Hematopoietic multipotent progenitor cell treated with erythropoietin and hydrocortisone succinate and interleukin-3 and kit ligand, for 6 days (in vitro differentiated cells): ENCODE measurements at places on chromosomes 11 and 22.

GRCh38 chr11:94597896-94598295 is 30.7 kb downstream of the PIWIL4 start:
- DNase-seq = peak; percentile 51

GRCh38 chr22:35611891-35612576 is 5.1 kb downstream of the MB start:
- no peak for DNase-seq

GRCh38 chr11:47005441-47005840 is 68.9 kb downstream of the CSTPP1 start:
- DNase-seq = peak; percentile 40

- DNase-seq = peak; percentile 74
Measured at GRCh38 chr22:45284705-45285262, at the start of gene UPK3A. Gene UPK3A (plus strand): TSS chr22:45284949. CDS start chr22:45285014, 65 bp downstream.

GRCh38 chr22:49462795-49463194 is 364.9 kb downstream of the BRD1 start:
- peak; percentile 76 for DNase-seq

- no peak for DNase-seq
Measured at GRCh38 chr11:106706355-106706754, 311.9 kb downstream of the GUCY1A2 start.

GRCh38 chr11:32100495-32100894 is 9.6 kb downstream of the RCN1 start:
- DNase-seq = no peak

DNA sequence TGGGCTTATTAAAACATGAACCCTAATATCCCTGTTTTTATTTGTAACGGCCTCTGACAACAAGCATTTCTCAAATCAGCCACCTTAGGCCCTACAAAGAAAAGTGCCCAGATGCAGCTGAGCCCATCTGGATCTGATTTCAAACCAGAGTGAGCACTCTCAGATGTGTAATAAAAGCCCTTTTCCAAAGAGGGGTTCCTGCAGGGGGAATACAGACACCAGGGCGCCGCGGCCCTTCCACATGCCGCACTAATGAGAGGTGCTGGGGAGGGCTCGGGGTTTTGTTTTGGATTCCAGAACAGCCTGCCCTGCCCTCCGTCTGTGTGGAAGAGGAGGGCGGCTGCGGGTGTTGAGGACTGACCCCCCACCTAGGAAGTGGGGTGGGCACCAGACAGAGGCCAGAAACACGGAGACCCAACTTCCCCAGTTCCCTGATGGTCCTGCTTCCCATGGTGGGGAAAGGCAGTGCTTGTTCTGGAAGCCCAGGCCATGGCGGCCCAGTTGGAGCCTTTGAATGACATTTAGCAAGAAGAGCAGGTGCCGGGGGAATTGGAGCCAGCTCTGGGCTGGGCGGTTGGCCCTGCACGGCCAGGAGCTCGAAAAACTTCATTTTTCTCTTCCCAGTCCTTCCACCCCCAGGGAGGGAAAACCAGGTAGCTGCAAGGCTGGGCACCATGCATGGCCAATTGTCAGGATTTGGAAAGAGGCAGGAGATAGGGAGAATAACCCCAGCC is 63.7 kb downstream of the MACROD1 start:
- DNase-seq = no peak

- DNase-seq = no peak
Measured at GRCh38 chr11:135074397-135074998, 662.5 kb upstream of the B3GAT1 start.

GRCh38 chr22:39428597-39429071 is 28.2 kb upstream of the MGAT3 start:
- DNase-seq = no peak

GRCh38 chr11:84800755-84801346 is 826.3 kb downstream of the DLG2 start:
- DNase-seq = no peak

DNA sequence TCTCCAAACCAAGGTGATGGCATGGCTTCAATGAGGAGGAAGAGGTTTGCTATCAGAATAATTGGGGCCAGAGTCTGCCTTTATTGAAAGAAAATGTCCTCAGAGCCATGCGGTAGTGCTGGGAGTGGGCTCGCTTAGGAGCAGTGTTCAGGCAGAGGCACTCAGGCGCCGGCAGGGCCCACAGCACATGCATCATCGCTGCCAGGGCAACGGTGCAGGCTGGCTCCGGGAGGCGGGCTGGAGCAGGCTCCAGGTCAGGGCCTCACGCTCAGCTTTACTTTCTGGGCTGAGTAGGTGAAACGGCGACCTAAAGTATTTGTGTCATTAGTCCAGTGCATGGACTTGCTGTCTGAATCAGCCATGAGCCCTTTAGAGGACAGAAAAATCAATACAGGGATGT is 169.9 kb upstream of the CCDC90B start:
- DNase-seq = no peak

- no peak for DNase-seq
Measured at GRCh38 chr11:72718101-72718501, 34.1 kb downstream of the ARAP1 start.

- DNase-seq = no peak
Measured at GRCh38 chr11:122778148-122778547, 60.2 kb upstream of the CRTAM start.

GRCh38 chr22:43375951-43376455 is 32.8 kb upstream of the SCUBE1 start:
- no peak for DNase-seq

DNA sequence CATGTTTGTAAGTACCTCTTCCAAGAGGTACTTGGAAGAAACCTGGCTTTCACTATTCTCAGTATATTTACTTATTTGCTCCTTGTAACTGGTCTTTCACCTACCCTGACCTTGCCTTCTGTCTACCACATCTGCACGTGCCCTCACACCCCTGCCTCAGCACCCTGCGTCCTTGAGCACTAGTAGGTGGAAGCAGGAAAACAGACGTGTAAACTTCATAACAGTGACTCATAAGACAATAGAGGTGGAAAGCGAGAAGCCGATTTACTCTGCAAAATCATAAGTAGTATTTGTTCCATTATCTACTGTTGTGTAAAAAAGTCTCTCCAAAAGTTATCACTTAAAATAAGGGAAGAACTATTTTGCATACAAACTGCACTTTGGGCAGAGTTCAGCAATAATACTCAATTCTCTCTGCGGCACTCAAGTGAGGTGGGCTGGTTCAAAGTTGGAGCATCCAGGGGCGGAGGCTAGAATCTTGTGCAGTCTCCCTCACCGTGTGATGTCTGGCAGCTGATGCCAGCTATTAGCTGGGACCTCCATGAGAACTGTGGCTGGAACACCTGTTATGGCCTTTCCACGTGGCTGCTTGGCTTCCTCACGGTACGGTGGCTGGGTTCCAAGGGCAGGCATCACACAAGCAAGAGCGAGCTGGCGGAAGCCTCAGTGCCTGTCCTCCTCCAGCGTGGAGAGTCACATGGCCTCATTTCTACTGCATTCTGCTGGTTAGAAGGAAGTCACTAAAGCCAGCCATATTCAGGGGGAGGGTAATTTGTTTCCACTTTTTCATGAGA is 30.4 kb downstream of the PACS1 start:
- DNase-seq = peak; percentile 73

GRCh38 chr11:27420217-27420616 is 52.4 kb downstream of the LGR4 start:
- peak; percentile 65 for DNase-seq

GRCh38 chr22:38727530-38728451 is 22.0 kb downstream of the GTPBP1 start:
- no peak for DNase-seq

DNA sequence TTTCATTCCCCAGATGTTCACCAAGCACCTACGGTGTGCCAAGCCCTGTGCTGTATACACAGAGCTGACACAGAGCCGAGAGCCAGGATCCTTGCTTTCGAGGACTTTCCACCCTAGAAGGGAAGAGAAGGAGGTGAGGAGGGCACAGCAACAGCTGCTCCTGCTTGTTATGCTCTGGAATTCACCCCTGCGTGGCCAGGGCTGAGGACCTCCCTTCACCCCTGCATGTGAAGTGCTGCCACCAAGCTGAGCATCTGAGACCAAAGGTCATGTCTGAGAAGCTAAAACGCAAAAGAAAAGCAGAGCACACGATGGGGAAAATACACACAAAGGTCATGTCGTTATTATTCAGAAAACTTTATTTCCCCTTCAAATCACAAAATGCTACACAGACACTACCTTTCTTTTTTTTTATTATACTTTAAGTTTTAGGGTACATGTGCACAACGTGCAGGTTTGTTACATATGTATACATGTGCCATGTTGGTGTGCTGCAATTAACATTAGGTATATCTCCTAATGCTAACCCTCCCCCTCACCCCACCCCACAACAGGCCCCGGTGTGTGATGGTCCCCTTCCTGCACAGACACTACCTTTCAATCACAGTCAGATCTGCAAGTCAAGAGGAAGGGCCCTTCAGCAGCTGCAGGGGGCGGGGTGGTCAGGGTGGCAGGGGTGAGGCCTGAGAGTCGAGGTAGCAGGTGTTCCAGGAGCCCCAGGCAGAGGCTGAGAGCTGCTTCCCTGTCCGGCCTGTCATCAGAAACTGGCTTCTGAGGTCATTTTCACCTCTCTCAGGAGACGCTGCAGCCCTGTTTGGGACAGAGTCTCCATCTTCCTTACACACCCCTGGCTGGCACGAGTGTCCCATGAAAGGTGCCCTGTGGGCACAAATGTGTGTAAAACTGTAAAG is 40.1 kb upstream of the PRR5 start:
- DNase-seq = no peak

GRCh38 chr11:124791626-124792341 is 8.4 kb downstream of the MSANTD2 start:
- DNase-seq = no peak

DNA sequence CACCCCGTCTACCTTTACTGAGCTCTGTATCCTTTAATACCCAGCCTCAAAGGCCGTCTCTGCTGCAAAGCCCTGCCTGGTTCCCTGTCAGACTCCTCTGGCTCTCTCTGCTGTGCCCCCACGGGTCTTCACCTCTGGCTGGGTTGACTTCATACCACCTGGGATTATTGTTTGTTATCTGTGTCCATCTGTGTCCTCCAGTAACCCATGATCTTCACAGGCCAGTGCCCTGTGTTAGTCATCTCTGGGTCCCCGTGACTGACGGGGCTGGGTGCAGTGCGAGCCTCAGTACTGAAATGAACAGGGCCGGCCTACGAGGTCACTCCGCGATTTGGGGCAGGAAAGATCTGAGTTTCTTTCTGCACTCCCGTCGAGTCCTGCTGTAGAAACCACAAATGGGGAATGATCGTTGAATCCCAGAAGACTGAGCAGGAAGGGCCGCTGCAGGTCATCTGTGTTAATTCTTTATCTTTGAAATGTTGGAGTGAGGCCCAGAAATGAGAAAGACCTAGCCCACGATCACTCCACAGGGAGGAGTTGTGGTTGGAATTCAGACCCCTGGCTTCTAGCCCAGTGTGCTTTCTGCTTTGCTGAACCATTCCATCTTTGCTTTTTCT is 12.3 kb upstream of the TUB start:
- DNase-seq = peak; percentile 73

GRCh38 chr22:25602916-25603315 is 38.4 kb downstream of the GRK3 start:
- no peak for DNase-seq

DNA sequence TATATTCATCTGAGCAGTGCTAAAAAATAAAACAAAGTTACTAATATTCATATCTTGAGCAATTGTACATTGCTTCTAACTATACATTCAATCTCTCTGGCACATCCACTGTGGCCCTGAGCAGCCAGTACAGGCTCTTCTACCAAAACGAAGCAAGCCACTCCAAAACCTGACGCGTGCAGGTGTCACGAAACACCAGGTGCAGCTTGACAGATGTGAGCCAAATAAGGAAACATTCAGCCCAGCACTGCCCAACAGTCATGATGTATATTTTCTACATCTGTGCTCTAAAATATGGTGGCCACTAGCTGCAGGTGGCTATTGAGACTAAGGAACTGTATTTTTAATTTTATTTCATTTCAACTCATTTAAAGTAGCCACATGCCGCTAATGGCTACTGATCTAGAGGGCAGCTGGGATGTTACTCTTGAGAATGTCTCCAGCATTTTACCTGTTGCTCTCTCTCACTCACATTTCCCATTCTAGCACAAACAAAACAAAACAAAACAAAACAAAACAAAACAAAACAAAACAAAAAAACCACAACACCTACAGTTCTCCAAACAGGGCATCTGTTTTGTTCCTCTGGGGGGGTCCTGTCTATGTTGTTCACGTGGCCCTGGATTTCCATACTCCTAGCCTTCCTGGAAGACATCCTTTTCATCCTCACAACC is 77.7 kb downstream of the LARGE1 start:
- DNase-seq = no peak

- DNase-seq = peak; percentile 99
Measured at GRCh38 chr11:71928737-71929443, at the start of gene RNF121. Gene RNF121 (plus strand): TSS chr11:71929046. CDS start chr11:71929062, 16 bp downstream.

DNA sequence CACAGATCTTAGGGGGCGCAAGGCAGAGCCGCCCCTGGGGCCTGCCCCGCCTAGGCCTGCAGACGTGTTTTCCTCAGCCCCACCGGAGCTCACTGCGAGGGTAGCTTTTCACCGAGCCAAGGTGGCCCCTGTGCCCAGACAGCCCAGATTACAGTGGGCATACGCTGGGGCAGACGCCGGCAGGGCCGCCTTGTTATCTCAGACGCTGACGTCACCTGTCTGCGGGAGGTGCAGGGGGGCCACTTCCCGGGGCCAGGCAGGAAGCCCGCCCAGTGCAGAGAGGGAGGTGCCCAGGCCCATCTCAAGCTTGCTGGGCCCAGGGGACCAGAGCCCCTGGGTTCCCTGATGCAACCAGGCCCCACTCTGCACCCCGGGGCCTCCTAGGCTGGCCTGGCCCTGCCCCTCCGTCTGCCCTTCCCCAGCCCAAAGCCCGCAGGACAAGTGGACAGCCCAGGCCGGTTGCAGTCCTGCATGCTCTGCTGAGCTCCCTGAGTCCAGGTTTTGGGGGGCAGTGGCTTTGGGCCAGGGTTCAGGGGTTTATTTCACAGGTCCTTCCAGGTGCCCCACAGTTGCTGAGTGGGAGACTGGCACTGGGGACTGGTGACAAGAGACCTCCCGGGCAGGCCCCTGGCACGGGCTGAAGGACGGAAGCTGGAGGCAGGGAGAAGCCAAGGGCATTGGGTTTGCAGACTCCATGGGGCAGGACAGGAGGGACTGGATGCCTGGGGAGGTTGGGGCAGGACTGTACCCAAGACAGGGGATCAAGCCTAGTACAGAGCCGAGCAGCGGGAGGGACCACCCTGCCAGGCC is 38.6 kb downstream of the IGF2 start:
- DNase-seq = peak; percentile 69

- no peak for DNase-seq
Measured at GRCh38 chr11:126823274-126823673, 177.3 kb downstream of the KIRREL3 start.

- no peak for DNase-seq
Measured at GRCh38 chr22:38239101-38239761, 33.6 kb downstream of the TMEM184B start.
